ENCODE measurements at places on chromosomes 6 and 20.

DNA sequence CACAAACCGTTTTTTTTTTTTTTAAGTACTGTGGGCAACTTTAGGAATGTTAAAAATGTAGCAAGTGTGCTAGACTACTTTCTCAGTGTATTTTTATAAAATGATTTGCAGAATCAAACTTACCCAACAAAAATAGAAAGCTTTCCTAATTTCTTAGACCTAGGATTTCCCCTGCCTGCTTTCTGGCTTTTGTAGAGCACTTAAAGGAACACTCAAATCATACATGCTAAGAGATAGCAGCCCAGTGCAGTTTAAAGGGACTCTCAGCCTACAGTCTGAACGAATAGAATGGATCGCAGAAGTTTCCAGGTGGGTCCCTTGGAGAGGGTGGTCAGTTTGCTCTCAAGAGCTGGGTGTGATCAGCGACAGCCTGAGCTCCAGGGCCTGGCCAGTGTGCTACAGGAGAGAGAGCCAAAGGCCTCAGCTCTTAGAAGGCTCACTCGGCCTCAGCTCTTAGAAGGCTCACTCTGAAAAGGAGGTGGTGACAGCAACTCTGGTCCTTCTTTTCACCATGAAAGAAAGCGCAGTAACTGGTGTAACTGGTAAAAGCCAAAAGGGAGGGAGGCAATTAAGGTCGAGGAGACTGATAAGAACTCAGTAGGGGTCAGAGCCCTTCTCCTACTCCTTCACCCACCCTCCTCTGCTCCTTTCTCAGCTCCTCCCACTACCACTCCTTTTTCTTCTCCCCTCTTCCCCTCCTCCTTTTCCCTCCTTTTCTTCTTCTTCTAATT lies 142.4 kb downstream of the ZFP64 start:
- no peak for DNase-seq

DNA sequence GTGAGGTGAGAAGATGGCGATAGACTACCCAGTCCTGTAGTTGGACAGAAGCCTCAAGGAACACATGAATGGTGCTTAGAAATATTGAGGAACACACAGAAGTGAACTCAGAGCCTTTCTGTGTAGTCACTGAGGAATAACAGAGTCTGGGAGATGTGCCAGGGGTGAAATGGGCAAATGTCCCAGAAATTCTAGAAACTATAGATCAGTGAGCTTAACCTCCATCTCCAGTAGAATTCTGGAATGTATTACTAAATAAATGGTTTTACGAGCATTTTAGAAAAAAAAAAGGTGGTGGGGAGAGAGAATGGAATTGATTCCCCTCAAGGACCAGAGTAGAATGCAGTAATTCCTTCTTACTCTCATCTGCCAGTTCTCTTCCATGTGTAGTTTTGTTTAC lies 380.0 kb downstream of the LMBRD1 start:
- DNase-seq = no peak

DNA sequence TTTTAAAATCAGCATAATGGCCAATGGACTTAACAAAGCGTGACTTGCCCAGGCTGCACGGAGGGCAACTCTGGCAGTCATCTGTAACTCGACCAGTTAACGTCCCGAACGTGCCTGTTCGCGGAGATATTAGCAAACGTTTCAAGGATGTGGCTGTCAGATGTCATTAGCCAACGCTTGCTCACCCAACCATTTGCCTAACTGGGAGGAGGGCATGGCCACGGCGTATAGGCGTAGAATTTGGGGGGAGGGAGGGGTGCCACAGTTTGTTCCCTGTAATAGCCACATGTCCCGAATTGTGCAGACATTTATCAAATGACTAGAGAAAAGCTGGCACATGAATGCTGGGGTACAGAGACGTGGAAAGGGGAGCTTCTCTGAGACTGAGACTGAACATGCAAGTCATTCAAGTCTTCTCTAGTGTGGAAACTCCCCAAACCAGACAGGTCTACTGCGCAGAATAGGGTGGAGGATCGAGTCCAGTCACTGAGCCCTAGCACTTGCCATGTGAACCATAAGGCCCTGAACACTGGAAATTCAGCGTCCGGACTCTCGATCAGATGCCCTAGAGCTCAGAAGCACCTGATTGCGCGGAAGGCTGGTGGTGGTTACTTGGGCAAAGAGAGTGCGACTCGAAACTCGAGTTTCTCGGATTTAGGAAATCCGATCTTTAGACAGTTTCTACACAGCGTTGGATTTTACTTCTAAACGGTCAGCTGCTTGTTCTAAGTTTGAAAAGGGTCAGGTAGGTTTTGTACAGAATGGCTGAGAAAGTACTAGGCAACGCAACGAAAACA lies 32.6 kb downstream of the TFAP2B start:
- DNase-seq = no peak

DNA sequence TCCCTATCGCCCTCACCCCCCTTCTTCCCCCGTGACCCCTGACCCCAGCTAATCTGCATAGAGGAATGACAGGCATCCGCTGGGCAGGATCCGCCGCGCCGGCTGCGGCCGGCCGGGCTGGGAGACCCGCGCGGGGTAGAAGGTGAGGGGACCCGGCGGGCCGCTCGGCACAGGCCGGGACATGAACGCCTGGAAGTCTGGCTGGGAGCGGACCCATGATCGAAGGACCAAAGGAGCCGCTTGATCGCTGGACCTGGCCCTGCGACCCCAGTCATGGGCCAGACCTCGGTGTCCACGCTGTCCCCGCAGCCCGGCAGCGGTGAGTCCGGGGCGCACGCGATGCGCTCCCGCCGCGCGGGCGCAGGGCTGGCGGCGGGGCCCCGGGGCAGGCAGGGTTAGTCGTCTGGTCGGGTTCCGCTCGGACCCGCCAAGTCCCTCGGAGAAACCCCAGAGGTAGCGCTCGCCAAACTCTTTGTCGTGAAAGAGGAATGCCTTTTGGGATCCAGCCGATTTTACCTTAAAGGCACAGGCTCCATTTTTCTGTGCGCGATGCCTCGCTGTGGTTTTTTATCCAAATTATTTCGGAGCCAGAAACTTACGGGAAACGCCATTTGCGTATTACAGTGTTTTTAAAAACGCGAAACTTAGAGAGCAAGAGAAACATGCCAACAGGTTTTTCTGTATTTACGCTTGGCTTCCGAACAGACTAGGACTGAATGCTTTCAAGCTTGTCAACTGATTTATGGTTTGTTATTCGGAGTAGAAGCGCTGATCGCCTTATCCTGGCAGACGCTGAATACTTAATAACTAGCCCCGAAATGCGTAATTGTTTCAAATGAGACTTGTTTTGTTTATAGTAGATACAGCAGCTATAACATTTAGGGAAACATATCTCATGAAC lies at the start of gene PHACTR2:
Gene PHACTR2, plus strand, starts transcription at position 75 of the 901 bp plus-strand sequence. Its CDS starts 199 bp downstream, at position 274.
- peak; percentile 64 for DNase-seq

- no peak for DNase-seq
Observed at GRCh38 chr6:36478051-36478526, 35.3 kb downstream of the KCTD20 start.

DNA sequence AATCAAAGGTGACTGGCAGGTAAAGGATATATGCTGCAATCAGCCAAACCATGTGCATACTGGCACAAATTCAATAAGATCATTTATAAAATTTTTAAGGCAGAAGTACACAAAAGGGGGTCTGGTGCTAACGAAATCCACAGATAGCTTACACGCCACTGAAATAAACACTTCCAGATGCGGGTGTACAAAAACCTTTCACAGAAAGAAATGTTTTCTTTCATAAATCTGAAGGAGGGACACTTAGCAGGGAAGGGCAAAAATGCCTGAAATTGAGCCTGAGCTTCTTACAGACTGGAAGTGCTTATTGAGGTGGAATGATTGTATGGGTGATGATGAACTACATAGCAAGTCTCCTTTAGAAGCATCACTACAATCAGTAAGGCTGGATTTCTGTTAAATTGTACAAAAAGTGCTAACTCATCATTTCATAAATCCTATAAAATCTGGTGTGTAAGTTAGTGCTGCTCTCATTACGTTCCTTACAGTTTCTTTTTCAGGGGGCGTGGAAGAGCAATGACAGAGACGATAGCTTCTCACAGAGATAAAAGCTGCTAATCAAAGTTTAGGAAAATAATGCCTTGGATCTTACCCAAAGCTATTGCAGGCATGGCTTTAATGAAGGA lies 409.3 kb upstream of the RUNX2 start:
- DNase-seq = no peak

GRCh38 chr6:12815884-12816600 lies 99.5 kb downstream of the PHACTR1 start:
- DNase-seq = no peak

GRCh38 chr6:155001482-155001881 lies 6.4 kb downstream of the TIAM2 start:
- DNase-seq = no peak

GRCh38 chr20:64242003-64242796 lies 13.3 kb upstream of the PCMTD2 start:
- peak; percentile 8 for DNase-seq

DNA sequence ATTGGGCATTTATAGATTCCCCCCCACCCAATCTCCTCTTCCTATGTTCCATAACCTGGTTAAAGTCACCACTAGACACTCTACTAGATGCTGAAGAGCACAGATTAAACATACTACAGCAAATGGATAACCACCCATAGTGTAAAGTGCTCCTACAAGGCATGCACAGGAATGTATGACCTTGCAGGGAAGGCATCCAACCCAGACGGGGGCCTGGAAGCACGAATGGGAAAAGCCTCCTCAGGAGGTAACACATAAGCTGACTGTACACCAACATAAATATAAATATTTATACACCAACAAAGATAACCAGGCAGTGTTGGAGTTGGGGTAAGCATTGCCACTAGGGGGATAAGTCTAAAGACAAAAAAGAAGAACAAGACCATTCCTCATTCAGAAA lies 691.7 kb downstream of the GRIK2 start:
- DNase-seq = no peak

- DNase-seq = no peak
Observed at GRCh38 chr20:56422076-56422823, 10.2 kb downstream of the CASS4 start.

Measured in D341Med (cell line).